ENCODE measurements at places on chromosomes 13 and 19.
A peak's percentile ranks its signal among the peaks of the same experiment; 100 is the strongest.

GRCh38 chr13:67299751-67300150 is 69.6 kb upstream of the PCDH9 start:
- no peak for DNase-seq

- DNase-seq, result no peak
These were observed 242.8 kb upstream of the SGCG start for GRCh38 chr13:22937953-22938352.

DNA sequence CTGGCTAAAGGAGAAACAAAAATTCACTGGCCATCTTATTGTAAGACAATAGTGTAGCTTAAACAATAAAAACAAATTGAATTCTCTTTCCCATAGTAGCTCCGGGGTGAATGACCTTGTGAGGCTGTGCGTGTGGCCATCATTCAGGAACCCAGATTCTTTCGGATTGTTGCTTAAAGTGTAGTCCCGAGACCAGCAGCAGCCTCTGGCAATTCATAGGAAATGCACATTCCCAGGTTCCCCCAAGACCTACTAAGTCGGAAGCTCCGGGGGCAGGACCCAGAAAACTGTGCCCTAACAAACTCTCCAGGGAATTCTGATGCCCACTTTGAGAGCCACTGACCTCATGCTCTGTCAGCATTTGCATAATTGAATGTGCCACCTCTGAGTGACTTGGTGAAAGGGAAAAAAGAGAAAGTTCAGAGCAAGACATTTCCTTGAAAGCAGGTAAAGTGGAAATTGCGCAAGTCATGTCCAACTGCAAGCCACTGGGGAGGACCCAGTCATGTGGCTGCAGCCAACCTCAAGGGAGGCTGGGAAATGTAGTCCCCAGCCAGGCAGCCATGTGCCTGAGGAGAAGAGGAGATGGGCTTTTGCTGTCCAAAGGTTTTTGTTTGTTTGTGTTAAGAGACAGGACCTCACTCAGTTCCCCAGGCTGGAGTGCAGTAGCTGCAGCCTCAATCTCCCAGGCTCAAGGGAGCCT is 50.7 kb upstream of the PNMA8B start:
- DNase-seq, result peak; percentile 67

- DNase-seq, result no peak
These were observed 1.2 kb upstream of the ACP7 start for GRCh38 chr19:39082745-39083598.

DNA sequence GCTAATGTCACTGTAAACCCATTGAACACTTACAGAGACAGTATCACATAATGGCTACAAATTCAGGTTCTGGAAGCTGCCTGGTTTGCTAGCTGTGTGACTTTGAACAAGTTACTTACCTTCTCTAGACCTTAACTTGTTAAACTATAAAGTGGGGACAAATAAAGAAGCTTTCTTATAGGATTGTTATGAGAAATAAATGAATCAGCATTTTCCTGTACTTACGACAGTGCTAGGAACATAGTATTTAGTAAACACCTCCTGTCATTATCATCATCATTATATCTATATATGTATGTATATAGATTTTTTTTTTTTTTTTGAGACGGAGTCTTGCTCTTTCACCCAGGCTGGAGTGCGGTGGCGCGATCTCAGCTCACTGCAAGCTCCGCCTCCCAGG is 54.9 kb downstream of the CDK8 start:
- DNase-seq, result no peak

Data from lower lobe of right lung (tissue), 2 donors.